ENCODE measurements at places on chromosomes 4 and X.

DNA sequence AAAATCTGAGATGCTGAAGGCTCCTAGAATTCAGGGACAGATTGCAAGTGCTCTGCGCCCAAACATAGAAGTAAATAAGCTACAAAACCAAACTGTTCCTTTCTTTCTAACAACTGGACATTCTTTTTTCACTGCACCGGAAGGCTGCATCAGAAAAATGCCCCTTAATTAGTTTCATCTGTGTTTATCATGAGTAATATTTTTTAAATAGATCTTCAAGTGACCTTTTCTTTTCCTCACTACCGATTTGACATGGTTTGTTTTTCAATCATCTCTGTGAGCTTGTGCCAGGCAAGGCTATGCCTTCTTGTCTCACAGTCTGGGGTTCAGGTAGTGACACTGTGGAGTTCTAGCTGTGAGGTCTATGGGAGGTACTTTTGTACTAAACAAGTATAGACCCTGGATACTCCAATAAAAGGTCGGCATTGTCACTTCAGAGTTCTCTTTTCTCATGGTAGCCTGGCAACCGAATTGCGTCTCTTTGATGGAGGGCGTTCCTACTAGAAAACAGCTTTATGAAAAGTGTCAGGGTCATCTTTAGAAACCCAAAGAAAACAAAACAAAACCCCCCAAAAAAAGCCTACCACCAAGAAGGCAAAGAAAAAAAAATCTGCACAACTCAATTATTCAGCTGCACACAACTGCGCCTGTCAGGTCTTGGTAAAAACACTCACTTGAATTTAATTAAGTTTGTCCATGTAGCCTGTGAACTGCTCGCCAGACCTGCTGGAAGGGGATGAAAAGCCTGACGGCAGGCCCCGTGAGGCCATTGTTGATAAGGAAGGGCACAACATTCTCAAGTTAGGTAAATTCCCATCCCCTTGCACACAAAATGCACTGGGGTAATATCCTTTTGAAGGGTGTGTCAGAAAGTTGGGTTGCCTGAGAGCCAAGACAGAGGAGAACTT lies 22.8 kb upstream of the ADAMTS3 start:
- no peak for DNase-seq

GRCh38 chrX:98755912-98756311 lies 1654.2 kb downstream of the PCDH19 start:
- DNase-seq: no peak

- no peak for DNase-seq
Observed at GRCh38 chr4:112637552-112637866, 566 bp downstream of the LARP7 start.

DNA sequence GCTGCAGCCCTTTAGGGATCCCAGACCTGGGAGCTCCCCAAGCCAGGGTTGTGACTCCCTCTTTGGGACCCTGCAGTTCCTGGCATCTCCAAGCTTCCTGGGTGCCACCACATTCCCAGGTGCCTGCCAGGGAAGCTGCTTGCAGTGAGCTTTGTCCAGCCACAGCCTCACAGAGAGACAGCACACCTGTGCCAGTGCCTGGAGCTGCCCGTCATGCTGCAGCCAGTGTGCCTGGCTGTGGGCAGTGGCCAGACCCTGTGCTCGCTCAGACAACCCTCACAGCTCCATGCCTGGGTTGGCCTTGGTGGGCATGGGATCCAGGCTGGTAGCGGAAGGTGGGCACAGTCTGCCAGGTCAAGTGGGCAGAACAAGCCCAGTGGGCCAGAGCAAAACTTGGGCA lies 36.0 kb downstream of the TMPRSS11A start:
- no peak for DNase-seq

Measured in GM19239 (cell line).